Stimulated activated CD4-positive, alpha-beta T cell treated with anti-CD3 and anti-CD28 coated beads, Interleukin-1b, Interleukin-23, amount 100 ng/mL, for 48 hours (primary cell): ENCODE measurements at places on chromosomes 2 and 18.

- no peak for DNase-seq
Measured at GRCh38 chr2:7732497-7732896, 815.3 kb downstream of the RNF144A start.

DNA sequence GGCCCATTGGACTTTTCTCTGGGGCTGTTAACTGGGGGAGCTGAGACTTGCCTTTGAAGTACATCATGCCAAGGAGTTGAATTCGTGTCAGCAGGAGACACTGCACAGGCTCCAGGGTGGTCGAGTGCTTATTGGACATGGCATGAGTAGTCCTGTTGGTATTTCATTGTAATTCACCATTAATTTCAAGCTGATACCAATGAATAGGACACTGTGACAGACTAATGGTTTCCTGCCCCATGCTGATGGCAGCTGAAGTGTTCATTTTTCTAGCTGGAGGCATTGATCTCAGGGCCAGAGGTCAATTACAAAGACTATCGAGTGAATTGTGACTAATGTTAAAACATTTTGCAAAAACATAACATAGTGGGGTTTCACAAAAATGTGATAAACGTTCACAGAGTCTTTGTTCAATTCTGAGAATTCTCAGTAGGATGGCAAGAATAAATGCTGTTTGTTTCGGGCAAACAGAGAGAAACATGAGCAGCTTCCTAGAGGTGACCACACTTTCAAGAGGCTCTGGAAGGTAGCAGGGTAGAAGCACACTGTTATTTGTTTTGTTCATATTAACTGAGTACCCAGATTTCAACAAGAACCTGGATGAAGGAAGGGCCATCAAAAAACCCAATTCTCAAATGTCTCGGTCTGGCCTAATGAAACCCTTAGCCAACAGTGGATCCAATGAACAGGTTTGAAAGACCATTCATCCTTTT is 90.6 kb upstream of the ARL4C start:
- DNase-seq, result no peak

DNA sequence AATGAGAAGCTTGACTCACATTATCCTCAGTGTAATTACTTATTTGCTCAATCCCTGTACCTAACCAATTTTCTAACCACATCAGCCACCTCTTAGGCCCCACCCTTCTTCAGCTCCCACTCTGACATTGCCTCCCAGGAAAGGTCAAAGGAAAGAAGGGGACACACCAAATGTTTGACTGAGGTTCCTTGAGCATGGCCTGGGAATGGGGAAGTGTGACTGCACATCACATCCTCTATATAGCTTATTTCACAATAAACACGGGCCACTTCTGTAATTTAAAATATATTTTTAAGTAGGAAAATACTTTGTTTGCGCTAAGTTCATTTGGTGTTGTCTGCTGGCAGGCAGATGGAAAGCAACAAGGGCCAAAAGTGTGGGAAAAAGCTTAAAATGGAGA is 3.0 kb upstream of the FIGLA start:
- no peak for DNase-seq

DNA sequence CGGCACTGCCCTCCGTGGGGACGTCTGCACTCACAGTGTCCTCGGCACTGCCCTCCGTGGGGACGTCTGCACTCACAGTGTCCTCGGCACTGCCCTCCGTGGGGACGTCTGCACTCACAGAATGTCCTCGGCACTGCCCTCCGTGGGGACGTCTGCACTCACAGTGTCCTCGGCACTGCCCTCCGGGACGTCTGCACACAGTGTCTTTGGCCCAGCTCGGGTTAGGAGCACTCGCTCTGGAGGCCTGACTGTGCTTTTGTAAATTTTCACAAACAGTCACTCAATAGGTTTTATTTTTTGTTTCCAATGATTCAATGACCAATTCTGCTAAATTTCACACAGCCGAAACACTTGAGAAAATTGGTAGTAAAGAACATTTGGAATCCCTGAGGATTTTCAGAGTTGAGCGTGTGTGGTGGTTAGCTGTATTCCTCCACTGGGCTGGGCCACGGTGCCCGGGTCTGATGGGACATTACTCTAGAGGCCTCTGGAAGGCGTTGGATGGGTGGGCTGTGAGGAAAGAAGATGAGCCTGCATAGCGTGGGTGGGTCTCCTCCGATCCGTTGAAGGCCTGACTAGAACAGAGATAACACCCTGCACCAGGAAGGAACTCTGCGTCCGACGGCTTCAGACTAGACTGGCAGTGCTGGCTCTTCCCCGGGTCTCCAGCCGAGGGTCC is 134.8 kb downstream of the RTP5 start:
- DNase-seq, result no peak

DNA sequence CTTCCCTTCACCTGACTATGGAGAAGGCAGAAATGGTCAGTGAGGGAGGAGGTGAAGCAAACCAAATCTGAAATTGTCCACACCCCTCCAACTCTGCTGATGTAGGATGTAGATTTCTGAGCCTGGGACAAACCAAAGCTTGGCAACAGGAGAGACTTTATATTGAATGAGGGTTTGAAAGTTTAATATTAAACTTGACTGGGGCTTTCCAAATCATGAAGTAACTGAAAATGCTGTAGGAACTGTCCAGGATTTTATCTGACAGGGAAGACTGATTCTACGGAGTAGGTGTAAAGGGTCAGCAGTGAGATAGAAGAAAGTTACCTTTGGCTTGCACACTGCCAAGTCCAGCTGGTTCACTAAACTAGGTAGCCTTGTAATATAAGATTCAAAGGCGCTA is 194.5 kb downstream of the TDRD15 start:
- no peak for DNase-seq

DNA sequence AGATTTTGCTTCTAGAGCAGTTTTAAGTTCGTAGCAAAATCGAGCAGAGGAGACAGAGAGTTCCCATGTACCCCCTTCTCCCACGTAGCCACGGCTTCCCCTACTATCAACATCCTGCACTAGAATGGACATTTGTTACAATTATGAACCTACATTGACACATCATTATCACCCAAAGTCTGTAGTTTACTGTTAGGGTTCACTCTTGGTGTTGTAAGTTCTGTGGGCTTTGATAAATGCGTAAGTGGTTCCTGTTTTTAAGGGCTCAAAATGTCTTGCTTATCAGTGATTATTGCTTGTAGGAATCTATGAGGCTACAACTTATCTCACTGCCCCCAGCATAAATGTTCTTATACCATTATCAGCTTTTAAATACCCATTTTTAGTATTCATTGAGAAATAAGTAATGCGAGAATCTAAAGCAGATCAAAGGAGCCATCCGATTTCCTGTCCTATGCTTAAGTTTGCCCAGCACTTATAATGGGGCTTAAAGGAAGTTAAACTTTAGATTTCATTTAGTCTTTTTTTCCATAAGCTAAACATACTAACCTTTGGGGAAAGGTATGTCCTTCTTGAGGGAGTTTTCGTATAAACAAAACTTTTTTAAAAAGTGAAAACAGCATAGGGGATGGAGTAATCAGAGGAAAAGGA is 118.7 kb downstream of the HAUS1 start:
- DNase-seq, result no peak

GRCh38 chr2:12967804-12968203 is 251.1 kb downstream of the TRIB2 start:
- no peak for DNase-seq

- DNase-seq, result no peak
Measured at GRCh38 chr2:120575966-120576365, 159.7 kb upstream of the GLI2 start.

- DNase-seq, result no peak
Measured at GRCh38 chr18:77896586-77897252, 647.1 kb downstream of the GALR1 start.
